Right ventricle myocardium superior (tissue), 1 donor: ENCODE measurements at places on chromosomes 3 and 15.

DNA sequence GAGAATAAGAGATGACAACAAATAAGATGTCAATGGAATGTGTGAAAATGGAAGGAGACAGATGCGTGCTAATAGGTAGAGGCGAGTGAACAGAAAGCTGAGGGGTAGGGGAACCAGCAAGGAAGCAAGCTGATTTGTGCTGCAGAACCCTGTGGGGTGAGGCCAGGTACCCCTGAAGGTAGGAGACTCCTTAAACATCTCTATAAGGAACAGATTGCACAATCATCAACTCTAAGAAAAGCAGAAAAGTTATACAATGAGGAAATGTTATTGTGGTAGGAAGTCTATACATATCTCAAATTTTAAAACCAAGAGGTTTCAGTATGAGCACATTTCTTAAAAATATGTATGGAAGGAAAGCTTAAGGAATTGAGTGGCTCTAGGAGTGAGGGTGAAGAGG lies 315.0 kb upstream of the TPM1 start:
- no peak for DNase-seq

- no peak for DNase-seq
Measured at GRCh38 chr15:40040293-40040635, 1.3 kb upstream of the SRP14 start.

DNA sequence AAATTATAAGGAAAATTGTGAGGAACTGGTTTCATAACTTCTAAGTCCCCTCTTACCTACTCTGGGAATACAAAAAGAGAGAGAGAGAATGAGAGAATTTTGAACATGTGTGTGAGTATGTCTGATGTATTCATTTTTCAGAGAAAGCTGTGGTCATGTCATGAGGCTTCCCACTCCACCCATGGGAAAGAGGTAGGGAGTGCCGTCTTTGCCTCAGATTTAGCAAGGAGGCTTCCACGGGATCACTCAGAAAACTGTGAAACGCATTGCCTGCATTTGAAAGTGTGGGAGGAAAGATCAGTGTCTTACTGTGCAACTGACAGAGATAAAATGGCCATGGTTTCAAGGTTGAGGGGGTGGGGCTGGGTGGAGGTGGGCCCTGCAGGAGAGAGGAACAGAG lies 331.5 kb upstream of the CTNNB1 start:
- no peak for DNase-seq

GRCh38 chr3:127767126-127767525 lies 55.2 kb downstream of the MGLL start:
- DNase-seq: no peak

DNA sequence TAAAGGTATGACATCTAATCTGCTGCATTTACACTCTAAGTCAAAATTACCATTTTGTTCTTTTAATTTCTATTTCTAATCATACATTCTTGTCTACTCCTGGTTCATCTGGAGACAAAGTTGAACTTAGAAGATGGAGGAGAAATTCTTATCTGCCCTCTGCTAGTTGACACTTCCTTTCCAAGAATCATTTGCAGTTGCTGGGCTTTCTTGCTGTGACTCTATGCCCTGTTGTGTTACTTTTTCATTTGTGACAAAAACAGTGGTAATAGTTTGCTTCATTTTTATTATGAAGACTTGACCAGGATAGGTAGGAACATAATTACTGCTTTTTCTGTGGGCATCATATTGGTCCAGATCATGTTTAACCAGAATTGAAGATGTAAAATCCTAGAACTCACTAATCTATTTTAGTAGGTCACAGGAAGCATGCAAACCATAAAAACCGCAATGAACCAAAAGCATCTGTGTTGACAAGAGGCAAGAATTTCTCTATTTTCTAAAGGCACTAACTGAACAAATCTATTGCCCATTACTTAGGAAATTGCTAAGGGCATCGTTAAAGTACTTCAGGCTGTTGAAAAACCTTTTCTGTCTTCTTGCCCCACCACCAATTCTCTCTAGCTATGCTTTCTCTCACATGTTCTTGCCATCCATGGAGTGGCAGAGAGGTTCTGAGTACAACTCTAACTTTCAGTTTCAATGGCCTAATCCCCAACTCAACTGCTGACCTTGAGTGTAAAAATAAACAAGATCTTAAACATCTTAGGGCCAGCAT lies 4.2 kb upstream of the CCR2 start:
- no peak for DNase-seq

DNA sequence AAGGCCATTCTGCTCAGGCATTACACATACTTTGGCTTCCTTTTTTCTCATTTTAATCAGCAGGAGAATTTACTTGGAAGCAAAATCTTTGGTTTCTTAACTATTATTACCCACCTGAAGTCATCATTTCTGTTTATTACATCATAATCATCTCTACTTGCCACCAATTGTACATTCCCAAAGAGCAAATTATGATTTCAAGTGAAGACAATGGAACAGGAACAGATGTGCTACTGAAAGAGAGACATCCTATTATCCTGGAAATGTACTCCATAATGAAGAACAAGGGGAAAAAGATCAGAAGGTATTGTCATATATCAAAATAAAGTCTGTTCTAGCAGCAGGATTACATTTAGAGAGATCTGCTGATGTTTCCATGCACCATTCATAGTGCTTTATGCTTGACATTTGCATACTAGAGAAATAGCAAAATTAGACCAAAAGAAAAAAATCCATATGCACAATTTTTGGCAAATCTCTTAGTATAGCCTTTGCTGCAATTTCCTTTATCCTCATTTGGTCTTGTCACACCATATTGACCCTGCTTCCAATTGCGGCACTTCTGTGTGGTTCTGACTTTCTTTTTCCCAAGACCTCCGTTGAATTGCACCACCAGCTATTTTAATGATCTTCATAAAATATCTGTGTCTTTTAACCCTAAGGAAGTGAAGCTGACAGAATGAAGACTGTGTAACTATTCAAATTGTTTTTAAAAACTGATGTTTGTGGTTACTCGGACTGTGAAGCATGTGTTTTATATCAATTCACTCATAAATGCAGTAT lies 683.8 kb downstream of the ZNF385D start:
- DNase-seq: no peak

- no peak for DNase-seq
Measured at GRCh38 chr3:168984872-168985271, 678.6 kb downstream of the MECOM start.

DNA sequence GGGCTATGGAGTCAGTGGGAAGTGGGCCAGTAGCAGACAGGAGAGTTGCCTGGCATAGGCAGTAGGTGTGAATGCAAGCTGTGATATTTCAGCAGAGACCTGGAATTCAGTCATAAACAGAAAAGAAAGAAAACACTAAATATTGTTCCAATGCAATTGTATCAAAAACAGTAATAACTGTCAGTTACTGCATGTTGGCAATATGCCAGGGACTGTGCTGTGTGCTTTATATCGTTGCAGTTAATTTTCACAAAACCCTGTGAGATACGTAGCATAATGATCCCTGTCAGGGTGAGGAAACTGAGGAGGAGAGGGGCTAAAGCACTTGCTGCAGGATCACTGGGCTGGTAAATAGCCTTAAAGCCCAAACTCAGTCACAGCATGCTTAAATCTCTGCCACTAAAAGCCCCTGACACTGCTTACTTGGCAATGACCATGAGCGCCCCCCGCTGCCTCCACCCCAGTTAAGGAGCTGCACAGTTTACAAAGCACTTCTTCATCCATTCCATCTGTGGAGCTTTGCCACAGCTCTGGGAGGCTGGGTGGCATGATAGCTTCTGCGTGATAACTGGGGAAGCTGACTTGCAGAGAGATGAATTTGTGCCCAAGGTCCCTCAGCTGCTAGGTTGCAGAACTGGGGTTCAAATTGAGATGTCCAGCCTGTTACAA lies 3.9 kb downstream of the SLC6A1 start:
- DNase-seq: no peak

DNA sequence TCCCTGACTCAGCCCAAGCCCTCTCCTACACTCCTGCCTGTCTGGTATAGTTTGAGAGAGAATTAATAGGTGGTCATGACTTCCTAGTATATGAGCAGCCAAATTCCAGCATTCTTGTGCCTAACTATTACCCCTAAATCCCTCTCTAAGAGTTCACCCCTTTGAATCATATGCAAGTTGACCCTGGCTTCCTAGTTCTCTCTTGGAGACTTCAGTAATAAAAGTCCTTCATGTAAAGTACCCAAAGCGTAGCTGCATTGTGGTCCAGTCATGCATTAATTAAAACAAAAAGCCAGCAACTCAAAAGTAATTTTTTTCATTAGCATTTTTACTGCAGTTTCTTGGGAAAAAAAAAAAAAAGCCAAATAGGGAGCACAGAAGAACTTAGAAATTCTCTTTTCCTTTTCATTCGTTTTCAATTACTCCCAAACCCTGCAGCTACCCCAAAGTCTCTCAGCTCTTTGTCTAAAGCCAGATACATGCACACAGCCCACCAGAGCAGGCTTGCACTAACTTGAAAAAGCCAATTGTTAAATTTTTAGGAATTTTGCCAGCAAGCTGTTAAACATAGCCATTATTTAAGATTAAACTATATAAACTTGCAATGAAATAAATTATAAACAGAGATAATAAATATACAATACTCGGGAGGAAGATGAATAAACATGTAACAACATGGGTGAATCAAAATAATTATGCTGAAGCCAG lies 50.1 kb upstream of the STT3B start:
- DNase-seq: no peak

DNA sequence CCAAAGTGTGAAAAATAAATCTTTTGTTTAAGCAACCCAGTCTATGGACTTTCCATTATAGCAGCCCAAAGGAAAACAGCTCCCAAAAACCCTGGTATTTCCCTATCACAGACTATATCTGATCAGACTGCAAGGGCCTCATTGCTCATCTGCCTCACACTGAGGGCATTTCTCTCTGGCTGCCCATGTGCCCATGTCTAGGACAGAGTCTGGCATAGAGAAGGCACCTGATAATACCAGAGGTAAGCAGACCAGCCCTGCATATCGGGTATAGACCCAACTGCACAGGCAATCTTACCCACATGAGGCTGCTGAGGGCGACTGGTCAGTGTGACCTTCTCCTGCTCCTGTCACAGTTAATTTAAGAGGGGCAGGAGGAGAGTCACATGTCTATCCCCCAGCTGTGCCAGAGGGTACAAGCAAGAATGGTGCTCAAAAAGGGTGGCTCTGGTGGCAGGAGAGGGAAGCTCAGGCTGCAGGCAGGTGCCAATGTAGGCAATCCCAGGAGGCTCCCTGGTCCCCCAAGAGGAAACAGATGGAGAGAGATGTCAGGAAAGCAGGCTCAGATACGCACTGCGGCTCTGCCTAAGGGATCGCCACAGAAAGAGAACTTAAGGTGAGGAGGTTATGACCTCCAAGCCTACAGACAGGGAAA lies 3.1 kb downstream of the CSRNP1 start:
- DNase-seq: no peak

DNA sequence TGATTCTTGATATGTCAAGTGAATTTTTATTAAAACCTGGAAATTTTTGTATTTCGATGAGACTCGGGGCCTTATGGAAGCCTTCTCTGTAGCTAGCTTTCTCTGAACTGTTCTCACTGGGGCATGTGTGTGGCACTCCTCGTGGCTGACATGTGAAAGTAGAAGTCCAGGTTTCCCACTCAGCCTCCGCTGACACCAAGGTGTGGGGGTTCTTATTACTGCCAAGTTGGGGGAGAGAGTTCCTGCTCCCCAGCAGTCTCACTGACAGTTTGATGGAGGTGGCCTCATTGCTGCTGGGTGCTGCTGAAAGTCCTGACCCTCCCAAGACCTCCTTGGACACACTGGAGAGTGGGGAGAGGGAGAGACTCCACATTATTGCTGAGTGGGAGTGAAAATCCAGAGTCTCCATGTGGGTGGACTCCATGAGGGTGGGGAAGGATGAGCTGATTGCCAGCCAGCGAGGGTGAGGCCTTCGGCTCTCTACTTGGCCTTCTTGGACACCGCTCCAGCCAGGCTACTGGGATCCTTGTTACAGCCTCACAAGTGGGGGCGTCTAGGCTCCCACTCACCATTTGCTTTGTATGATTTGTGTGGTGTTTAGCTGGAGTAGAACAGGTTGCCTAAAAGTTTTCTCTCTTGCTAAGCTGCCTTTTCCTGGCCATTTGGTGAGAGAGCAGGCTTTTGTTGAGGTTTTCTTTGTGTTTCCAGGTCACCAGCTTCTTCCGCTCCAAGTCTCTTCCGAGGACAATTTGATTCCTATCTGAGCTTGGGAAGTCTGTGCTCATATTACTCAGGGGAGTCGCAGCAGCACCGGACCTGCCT lies 64.1 kb downstream of the LSM3 start:
- DNase-seq: no peak

- DNase-seq: no peak
Measured at GRCh38 chr3:50862221-50862620, 187.5 kb downstream of the DOCK3 start.

- DNase-seq: no peak
Measured at GRCh38 chr3:147653367-147653923, 244.3 kb downstream of the ZIC1 start.

- no peak for DNase-seq
Measured at GRCh38 chr15:82047453-82048400, 1.9 kb upstream of the MEX3B start.

- no peak for DNase-seq
Measured at GRCh38 chr3:158908187-158908734, 106.4 kb downstream of the MFSD1 start.

DNA sequence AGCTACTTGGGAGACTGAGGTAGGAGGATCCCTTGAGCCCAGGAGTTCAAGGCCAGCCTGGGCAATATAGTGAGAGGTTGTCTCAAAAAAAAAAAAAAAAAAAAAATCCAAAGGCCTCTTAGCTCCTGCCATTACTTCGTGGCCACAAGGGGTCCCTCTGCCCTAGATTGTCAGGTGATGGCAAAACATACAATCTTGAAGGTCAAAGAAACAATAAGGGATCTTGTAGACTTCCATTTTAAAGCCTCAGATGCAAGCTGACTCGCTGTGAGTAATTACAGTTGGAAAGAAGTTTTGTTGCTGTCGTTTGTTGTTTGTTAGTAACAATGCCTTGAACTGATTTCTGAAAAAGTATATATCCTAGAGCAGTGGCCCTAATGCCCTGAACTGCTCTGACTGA lies 55.9 kb upstream of the PLCL2 start:
- no peak for DNase-seq

DNA sequence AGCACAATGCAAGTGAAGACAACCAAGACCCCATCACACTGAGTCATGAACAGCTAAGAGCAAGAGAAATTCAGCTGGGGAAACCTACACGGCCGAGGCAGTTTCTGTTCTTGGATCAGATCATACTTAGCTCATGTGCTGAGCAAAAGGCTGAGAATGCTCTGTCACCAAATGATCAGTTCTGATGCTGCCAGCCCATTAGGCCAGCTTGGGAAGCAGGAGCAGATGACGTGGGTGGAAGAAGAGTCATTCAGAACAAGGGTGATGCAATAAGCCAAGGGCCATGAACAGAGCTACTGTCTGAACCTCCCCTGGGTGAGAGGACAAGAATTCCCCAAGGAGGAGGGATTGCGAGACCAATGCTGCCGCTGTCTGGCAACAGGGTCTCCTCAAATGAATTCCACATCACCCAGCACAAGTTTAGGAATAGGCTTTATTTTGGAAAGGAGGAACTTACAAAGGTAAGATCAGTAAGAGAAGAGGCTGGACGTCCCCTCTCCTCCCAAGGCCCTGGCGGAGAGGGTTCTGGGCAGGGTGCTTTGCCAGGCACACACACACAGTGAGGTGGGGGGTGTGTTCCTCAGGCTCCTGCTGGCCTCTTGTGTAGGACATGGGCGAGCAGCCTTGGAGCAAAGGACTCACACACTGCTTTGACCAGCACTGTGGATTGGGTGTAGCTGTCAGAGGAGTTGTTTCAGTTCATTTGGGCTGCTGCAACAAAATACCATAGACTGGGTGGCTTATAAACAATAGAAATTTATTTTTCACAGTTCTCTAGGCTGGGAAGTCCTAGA lies 65.6 kb upstream of the CTXND1 start:
- peak; percentile 53 for DNase-seq
